AG08396 (cell line): ENCODE measurements at places on chromosomes 1 and 21.

DNA sequence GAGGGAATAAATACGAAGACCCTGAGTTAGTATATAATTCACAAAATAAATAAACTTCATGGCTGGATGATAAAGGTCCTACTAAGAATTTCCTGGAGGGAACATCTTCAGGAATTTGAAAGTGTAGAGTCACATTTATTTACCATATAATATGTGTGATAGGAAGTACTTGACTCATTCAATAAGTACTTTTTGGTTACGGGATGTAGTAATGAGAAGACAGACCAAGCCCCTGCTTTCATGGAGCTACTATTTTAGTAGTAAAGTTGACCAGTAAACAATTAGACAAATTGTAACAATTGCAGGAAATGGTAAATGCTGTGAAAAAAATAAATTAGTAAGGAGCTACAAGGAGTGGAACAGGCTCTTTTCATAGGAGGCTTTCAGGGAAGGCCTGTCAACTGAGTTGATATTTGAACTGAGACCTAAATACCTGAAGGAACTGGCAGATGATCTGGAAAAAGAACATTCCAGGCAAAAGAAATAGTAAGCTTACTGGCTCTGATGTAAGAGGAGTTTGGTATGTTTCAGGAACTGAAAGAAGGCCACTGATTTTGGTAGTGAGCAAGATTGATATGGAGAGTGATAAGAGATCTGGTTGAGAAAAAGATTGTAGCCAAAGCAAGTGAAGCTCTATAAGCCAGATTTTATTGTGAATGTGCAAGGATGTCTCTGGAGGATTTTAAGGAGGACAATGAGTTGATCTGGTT lies 36.2 kb downstream of the CAMSAP2 start:
- DNase-seq = no peak

DNA sequence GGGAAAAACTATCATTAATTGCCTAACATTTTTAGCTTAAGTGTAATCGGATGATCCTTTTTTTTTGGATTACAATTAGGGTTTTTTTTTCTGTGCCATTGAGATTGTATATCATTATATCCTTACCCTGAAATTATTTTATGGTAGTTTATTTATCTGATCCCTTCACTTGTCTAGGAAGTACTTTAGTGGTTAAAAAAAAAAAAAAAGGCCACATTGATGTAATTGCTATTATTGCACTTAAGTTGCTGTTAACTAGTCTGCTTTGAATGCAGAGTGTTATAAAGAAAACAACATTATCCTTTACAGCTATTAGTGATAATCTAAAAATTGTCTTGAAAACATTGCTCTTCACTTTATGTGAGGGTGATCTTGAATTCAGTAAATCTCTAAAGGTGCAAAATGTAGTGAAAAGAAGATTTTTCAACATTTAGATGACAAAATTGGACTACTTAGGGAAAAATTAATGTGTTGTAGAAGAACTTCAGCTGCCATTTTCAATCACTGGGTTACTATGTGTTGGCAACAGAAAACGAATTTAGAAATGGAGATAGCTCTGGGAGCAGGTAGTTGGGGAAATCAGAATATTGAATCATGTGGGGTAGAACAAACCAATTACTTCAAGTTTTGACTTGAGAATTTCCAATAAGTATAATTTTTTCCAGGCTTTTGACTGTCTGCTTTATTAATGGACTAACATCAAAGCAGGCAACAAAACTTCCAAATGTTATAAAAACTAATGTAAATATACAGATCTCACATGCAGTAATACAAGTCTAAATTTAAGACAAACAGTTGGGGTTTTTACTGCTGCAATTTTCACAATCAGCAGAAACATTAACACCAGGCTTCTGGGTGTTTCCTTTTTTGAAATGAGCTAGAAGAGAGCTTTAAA lies 5.0 kb downstream of the ADGRL2 start:
- DNase-seq = no peak

GRCh38 chr1:51989582-51990477 lies 670 bp downstream of the RAB3B start:
- DNase-seq = no peak

GRCh38 chr1:21613072-21613867 lies 55.9 kb downstream of the RAP1GAP start:
- DNase-seq = no peak

GRCh38 chr1:199720496-199720895 lies 307.0 kb upstream of the NR5A2 start:
- DNase-seq = no peak

GRCh38 chr1:225613006-225613405 lies 39.9 kb downstream of the ENAH start:
- no peak for DNase-seq

DNA sequence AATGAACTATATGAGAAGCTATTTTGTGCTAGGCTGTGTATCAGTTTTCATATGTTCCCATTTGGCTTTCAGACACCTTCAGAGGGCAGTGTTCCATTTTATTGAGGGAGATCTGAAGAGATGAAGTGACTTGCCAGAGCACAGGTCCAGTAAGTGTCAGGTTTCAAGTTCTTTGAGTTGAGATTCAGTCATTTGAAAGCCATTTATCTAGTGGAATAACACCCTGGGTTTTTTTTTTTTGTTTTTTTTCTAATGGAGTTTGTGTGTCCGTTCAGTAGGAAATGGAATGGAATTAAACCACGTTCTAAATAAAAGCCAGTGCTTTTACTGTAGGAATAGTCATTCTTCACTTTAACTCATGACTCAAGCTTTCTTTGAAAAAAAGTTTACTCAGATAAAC lies 652.9 kb upstream of the USP24 start:
- peak; percentile 10 for DNase-seq

- DNase-seq = no peak
Measured at GRCh38 chr1:91046766-91047165, 24.9 kb upstream of the ZNF644 start.

GRCh38 chr21:31117128-31117916 lies 79.0 kb upstream of the KRTAP19-8 start:
- DNase-seq = peak; percentile 52

- DNase-seq = peak; percentile 30
Measured at GRCh38 chr1:91604632-91605031, 104.0 kb downstream of the CDC7 start.

- DNase-seq = no peak
Measured at GRCh38 chr1:222886194-222886854, 71.5 kb downstream of the DISP1 start.

GRCh38 chr1:1777583-1777899 lies 729 bp downstream of the NADK start:
- DNase-seq = peak; percentile 67

GRCh38 chr21:27772816-27773215 lies 805.9 kb upstream of the ADAMTS5 start:
- DNase-seq = no peak

DNA sequence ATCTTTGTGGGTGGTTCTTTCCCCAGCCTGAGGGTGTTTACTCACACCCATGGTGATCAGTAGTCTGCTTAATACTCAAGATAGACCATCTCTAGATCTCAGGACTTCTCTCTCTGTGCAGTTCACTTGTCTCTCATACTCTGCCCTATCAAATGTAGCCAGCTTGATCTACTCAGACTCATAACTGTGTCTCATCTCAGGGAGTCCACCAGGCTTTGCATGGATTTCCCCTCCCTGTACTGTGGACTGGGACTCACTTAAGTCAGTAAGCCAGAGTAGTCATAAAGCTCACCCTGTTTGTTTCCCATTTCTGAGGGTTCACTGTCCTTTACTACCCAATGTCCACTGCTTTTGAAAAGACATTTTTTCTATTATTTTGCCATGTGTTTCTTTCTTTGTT lies 41.8 kb downstream of the LYPLAL1 start:
- DNase-seq = no peak

DNA sequence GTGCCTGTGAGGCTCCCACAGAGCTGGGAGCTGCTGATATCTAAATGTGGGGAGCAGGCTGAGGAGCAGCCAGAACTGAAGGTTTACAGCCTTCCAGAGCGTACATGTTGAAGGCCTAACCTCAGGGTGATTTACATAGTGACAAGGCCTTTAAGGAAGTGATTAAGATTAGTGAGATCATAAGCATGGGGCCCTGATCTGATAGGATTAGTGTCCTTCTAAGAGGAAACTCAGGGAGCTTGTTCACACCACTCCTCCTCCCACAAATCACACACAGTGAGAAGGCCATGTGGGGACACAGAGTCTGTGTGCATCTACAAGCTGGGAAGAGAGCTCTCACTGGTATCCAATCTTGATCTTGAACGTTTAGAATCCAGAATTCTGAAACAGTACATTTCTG lies 92.3 kb upstream of the NBPF6 start:
- DNase-seq = no peak

DNA sequence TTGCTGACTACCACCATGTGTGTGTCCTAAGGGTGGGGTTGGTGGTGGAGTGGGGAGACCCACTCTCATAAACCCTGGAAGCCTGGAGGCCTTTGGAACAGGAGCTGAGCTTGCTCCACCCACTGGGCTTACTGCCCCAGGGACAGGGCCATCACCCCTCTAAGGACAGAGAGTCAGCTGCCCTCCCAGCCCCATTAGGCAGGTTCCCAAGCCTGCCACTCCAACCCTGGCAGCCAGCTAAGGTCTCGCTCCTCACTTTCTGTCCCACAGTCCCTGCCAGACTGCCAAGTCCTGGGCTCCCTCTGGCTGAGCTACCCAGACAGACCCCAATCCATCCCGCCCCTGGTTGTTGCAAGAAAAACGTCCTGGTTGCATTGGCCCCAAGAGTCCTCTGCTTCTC lies 3.8 kb downstream of the NT5C1A start:
- no peak for DNase-seq

DNA sequence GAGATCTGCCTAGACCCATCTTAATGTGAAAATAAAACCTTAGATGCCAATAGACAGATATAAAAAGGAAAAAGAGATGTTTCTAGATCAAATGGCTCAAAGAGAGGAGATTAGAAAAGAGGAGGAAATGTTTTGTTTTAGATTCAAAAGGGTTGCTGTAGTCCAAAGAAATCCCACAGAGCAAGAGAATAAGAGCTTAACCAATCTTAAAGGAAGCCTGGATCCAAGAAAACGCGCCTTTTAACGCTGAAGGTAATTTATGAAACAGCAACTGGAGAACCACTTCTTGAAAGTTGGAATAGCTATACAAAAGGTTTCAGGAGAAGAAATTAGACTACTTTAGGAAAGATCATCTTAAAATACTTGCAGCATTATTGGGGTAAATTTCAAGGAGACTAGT lies 298.8 kb downstream of the BRINP2 start:
- DNase-seq = no peak

DNA sequence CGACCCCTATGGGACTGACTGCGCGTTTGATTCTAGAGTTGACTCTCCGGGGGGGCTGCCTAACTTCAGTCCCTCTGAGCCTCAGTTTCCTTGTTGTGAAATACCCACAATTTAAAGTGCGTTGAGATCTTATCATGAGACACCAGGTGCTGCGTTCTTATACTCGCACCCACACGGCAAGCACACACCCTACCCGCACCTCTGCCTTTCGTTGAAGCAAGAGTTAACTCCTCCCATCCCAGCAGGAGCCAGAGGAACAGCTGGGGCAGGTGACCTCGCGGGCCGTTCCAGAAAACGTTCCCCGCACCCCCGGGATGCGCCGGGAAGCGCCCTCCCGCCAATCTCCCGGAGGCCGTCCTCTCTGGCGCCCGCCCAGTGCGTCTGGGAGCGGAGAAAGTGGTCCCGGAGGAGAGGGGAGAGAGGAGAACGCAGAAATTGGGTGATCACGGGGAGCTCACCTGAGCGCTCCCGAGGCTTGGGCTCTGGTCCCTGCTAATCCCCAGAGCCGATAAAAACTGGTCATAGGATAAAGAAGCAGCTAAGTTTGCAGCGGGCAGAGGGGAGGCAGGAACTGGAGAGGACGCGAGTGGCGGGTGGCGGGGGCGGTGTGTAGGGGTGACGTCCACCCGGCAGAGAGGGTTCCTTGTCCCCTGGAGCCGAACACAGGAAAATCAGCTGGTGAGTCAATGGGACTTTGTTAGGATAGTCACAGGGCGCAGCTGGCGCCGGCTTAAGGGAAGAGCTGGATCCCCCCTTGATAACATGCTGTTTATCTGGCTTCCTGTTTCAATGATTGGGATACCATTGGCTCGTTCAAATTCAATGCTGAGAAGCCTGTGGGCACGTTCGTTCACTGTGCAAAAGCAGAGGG lies 869 bp downstream of the NAV1 start:
- DNase-seq = no peak

- no peak for DNase-seq
Measured at GRCh38 chr1:180836449-180836848, 76.2 kb upstream of the KIAA1614 start.

DNA sequence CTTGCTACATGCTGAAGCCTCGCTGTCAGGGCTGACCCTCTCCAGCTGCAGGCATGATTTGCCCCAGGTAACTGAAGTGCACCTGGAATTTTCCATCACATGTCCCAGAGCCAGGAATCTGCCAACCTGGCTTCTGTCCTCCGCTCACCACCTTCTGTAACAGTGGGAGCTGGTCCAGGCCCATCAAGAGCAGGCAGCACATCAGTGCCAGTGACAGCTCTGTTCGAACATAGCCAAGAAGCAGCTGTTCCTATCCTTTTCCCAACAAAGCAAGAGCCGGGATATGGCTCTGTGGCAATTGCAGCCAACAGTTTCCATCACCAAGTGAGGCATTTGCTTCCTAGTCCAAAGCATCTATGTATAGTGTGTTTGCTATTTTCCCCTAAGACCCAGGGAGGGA lies 42.2 kb upstream of the KANK4 start:
- no peak for DNase-seq

- DNase-seq = no peak
Measured at GRCh38 chr1:225842074-225842473, 32.1 kb downstream of the EPHX1 start.

GRCh38 chr1:38962560-38962959 lies 20.9 kb upstream of the RHBDL2 start:
- DNase-seq = no peak

DNA sequence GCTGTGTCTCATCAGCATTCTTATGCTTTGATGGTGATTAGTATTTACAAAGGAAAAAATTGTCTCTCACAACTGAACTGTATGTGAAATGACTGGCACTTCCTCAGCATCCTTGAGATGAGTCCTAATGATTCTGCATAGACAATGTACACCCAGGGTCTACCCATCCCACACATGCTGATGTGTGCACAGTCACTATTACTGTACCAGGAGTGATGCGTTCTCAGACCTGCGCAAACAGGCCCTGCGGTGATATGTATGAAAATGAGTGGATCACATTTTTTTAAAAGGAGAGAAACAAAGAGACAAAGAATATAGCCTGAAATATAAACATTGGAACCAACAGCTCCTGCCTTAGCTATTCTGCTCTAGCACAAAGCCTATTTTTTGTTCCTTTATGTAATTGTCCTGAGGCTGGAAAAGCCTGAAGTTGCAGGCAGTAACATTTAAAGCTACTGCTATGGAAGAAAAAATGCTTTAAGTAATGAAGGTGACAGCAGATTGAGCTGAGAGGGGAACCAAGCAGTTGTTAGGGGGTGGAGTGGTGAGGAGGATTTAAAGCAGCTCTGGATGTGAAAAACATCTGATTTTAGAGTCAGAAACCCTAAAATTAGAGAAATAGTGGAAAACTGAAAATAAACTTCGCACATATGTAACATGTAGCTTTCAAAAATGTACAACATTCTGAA lies 5.5 kb downstream of the RCAN1 start:
- no peak for DNase-seq

- no peak for DNase-seq
Measured at GRCh38 chr21:35556536-35556935, 503.8 kb downstream of the SETD4 start.
